Fibroblast of lung (primary cell): ENCODE measurements at places on chromosomes 12 and 14. TPM values are rescaled to one million over a fixed set of nuclear protein-coding genes. Genes with fewer than 3 reads are reported as not detected.

DNA sequence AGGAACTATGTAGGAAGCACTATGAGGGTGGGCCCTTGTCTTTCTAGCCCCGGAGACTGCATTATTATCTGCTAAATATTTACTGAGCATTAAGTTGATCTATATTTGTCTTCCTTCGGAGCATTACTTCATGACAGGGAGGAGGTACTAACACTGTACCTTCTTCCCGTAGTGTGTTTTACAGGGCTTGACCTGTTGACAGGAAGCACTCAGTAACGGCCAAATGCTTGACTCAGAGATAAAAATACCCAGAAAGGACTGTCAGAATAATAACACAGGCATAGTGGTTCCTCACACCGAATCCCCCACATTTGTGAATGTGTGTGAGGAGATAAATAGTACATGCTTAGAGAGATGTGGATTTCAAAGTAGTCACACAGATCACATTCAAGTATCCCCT lies 466.6 kb downstream of the EGLN3 start:
- DNase-seq, result no peak

C1QL4 gene
- total RNA-seq, result 0.17 TPM in 1 of 2 replicates, not detected in the other

RIN3 gene
- 5.4 and 8.9 TPM in 2 replicates for total RNA-seq

GRCh38 chr14:65805113-65805473 lies 392.6 kb downstream of the FUT8 start:
- DNase-seq, result no peak

KRT72 gene
- not detected in 2 replicates for total RNA-seq

ANKRD13A gene
- total RNA-seq, result 82.4 and 168 TPM in 2 replicates

GRCh38 chr12:47192051-47192450 lies 112.3 kb upstream of the AMIGO2 start:
- no peak for DNase-seq

TOX4 gene
- 19.8 and 30.6 TPM in 2 replicates for total RNA-seq

- DNase-seq, result no peak
These were observed 1455.6 kb upstream of the TMEM132C start for GRCh38 chr12:126811391-126811790.

DNA sequence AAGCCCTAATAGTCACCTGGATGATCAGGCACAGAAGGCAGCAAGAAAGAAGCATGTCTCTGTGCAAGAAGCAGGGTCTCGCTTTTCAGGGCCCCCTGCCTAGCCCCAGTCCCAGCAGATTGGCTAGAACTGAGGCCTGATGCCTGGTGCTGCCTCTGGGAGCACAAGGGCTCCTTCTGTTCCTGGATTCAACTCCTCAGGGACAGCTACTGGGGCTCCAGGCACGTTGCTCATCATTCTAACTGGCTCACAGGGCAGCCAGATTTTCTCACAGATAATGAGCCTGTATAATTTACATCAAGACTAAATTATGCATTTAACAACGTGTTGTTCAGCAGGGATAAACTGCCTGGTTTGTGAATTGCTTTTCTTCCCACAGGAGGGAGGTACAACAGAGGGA lies 106.5 kb upstream of the PLXNC1 start:
- no peak for DNase-seq

MYF5 gene
- not detected in 2 replicates for total RNA-seq

DNA sequence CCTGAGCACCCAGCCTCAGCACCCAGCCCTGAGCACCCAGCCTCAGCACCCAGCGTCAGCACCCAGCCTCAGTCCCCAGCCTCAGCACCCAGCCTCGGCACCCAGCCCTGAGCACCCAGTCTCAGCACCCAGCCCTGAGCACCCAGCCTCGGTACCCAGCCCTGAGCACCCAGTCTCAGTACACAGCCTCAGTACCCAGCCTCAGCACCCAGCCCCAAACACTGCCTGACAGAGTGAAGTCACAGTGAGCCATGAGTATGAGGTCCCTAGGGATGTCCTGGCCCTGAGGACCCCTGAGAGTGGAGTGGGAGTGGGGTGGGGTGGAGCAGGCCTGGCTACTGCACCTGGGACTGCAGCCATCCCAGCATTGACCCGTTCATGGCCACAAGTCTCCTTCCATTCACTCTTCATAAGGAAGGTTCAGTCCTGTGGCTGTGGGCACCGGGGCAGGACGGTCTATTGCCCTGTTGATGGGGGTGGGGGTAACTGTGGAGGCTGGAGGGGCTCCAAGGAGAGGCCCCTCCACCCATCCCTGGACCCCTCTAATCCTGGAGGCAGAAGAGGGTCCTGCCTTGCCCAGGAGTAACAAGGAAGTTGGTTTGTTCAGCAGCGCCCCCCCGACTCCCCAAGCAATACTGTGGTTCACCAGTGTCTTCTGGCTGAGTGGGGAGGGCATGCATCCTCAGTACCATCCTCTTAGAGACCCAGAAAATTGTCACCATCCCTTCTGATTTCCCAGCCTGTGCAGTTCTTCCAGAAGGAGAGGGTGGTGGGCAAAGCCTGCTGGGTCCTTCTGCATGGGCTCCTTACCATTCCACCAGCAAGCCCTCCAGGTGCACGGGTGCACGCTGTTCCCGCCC lies 140.5 kb downstream of the ADGRD1 start:
- no peak for DNase-seq

GRCh38 chr12:49557187-49557916 lies 10.6 kb downstream of the MCRS1 start:
- no peak for DNase-seq

DNA sequence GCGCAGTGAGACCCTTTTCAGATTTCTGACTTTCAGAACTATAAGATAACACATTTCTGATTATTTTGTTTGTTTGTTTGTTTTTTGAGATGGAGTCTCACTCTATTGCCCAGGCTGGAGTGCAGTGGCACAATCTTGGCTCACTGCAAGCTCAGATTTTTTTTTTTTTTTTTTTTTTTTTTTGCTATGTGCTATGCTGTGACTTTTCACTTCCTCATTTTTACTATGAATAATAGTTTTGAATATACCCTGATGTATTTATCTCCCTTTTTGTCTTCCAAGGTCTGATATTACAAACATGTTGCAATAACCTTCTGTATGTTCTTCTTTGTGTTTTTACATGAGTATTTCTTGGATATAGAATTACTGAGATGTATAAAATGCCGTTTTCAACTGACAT lies 658.7 kb upstream of the SEL1L start:
- DNase-seq, result no peak

GRCh38 chr12:56836317-56836716 lies 73.2 kb downstream of the HSD17B6 start:
- DNase-seq, result peak; percentile 7

- DNase-seq, result no peak
These were observed 36.6 kb downstream of the SFSWAP start for GRCh38 chr12:131747276-131748177.

DNA sequence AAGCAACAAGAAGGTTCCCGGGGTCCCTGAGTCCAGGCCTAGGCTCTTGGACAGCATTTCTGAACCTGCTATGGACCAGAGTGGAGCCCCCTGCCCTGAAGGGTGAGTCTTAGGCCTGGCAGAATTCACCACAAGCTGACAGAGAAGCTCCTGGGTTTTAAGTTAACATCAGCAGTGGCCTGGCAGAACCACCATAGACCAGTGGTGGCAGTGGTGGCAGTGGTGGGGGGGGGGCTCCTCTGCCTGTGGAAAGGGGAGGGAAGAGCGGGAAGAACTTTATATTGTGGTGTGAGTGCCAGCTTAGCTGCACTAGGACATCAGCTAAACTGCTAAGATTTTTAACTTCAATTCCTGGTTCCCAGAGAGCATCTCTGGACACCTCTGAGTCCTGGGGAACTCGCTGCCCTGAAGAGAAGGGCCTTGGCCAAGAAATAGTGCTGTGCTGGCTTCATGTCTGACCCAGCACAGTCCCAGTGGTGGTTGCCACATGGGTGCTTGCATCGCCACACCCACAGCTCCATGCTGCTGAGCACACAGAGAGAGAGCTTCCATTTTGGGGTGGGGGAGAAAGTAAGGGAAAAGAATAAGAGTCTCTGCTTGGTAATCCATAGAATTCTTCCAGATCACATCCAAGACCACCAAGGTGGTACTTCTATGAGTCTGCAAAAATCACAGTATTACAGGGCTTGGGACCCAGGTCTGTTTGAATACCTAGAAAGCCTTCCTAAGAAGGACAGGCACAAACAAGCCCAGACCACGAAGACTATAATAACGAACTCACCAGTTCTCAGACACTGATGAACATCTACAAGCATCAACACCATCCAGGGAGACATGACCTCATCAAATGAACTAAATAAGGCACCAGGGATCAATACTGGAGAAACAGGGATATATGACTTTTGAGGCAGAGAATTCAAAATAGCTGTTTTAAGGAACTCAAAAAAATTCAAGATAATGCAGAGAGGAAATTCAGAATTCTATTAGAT lies 20.4 kb upstream of the RNF212B start:
- DNase-seq, result no peak

MED13L gene
- 97.3 and 115 TPM in 2 replicates for total RNA-seq

OAS1 gene
- 1.8 and 3.6 TPM in 2 replicates for total RNA-seq

GRCh38 chr14:100271247-100271939 lies 32.4 kb downstream of the YY1 start:
- DNase-seq, result no peak

DNA sequence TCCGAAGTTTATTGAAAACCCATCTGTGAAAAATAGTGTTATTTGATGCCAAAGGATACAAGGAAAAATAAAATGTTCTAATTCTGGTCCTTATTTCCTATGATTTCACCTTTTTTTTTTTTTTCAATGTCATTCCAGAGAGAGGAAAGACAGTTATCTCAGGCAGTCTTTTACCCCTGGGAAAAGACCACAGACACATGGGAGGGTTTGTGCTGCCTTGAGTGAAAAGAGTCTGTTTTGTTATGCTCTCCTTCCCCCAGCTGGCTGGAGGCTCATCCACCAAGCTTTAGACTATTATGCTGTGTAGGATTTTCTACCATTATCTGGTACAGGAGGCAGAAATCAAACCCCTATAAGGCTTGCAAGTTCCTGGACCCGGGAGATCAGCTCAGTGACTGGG lies 151.8 kb downstream of the CRADD start:
- DNase-seq, result no peak

GRCh38 chr12:29333178-29333577 lies 47.8 kb downstream of the ERGIC2 start:
- DNase-seq, result no peak

DNA sequence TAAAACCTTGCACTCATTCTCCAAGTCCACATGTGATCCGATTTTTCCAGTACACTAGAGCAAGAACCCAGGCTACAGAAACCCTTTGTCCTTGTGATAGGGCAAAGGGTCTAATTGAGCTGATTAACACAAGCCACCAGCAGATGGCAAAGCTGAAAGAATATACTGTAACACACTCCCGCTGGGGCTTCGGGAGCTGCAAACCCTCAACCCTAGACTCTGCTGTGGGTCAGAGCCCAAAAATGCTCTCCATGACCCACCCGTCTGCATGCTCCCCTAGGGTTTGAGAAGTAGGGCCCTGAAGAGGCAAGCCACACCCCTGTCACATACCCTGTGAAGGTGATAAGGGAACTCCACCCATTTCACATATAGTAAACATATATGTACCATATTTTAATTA lies 33.6 kb upstream of the PCNX1 start:
- DNase-seq, result no peak

DNA sequence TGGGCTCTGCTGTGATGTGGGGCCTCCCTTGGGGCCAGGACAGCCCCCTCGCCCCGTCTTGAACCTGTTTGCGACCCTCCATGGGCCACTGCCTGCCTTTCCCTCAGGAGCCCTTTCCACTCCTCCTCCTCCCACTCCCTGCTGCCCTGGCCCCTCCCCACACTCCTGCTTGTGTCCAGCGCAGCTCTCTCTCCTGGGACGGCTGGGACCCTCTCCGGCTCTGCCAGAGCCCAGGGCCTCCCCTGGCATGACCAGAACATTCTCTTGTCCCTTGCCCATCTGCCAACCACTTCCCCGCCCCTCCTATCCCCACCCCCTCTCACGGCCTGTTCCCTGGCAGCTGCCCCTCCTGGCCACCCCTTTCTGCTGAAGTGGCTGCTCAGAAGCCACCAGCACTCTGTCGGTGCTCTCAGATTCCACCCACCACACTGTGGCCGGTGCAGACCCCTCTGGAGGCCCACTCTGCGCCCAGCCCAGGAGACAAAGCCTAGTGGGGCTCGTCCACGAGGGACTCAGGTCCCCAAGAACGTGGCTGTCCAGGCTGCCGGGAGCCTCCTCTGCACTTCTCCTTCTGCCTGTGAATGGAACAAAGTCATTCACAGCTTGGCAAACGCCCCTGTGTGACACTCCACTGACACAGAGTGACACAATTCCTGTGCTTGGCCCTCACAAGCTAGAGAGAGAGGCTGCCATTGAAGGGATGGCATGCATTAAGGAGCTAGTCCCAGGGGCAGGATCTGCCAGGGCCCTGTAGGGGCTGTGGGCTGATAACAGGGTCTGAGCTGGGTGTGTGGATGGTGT lies 1.4 kb downstream of the ASPG start:
- no peak for DNase-seq

- DNase-seq, result peak; percentile 49
These were observed 186.8 kb downstream of the BTG1 start for GRCh38 chr12:91958816-91959215.

- no peak for DNase-seq
These were observed 191.7 kb upstream of the FRMD6 start for GRCh38 chr14:51460011-51460410.

RPS29 gene
- total RNA-seq, result 1,182 and 1,369 TPM in 2 replicates

DNA sequence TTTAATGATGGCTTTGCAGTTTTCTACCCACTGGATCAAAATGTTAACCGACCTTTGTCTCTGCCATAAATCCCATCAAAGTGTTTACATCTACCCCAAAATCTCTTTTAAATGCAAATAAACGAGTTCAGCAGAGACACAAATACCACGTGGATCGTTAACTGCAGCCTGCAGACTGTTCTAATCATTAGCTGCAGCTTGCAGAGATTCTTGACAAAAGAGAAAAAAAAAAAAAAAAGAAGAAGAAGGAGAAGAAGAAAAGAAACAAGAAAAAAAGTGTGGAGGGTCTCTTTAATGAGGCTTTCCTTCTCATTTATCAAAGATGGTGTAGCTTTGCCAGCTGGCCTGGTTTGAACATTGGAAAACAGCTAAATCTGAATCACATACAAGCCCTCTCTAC lies 275.7 kb downstream of the NEDD1 start:
- no peak for DNase-seq

HHIPL1 gene
- 7.7 and 9.9 TPM in 2 replicates for total RNA-seq

DNA sequence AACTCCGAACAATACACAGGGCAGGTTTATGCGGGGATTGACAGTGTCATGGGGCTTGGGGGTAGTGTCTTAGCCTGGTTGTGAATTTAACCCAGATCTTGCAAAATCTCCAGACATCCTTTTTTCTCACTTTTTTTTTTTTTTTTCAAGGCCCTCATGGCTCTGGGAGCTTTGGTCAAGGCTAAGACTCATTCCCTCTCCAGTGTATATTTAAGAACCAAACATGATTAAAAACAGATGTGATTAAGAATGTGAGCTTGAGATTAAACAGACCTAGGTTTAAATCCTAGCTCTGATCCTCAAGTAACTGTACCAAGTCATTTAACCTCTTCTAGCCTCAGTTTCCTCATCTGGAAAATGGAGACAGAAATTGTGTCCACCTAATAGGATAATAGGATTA lies 151.7 kb upstream of the FUT8 start:
- peak; percentile 73 for DNase-seq

DNA sequence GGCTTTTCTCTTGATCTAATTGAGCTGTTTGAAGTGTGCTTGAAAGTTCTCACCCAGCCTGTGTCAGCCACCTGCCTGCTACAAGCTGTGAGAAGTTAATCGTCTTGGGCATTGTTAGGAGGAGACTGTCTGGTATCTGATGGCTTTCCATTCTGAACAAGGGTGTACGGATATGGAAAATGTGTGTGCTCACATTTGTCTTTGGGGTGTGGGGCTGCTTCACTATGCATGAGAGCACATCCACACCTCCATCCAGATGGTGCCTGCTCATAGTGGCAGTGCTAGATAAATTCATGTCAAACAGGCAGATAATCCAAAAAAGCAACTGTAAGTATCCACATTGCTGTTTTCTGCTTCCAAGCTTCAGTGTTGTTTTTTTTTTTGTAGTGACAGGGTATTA lies 462.2 kb downstream of the DIO2 start:
- no peak for DNase-seq
